ENCODE measurements at places on chromosomes 2 and 18.

GRCh38 chr18:79615091-79615490 is 64.5 kb upstream of the CTDP1 start:
- DNase-seq: no peak

DNA sequence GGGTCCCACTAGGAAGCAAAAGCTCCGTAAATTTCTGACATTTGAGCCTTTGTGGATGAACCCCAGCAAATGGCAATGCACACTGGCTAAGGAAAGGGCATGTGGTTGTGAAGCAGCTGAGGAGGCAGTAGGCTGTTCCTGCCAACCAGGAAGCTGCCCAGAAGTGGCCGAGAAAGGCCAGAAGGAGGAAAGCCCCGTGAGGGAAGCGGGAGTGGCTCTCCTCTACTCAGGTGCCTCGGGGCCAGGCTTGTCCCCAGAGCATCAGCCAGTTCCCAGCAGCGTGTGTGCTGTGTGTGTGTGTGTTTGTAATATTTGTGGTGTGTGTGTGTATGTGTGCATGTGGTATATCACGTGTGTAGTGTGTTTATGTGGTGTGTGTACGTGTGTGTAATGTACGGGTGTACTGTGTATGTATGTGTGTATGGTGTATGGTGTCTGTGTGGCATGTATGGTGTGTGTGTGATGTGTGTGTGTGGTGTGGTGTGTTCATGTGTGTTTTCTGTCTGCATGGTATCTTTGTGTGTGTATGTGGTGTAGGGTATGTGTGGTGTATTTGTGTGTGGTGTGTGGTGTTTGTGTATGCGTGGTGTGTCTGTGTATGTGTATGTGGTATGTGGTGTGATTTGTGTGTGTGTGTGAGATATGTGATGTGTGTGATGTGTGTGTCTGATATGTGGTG is 90.6 kb downstream of the APOB start:
- DNase-seq: no peak

DNA sequence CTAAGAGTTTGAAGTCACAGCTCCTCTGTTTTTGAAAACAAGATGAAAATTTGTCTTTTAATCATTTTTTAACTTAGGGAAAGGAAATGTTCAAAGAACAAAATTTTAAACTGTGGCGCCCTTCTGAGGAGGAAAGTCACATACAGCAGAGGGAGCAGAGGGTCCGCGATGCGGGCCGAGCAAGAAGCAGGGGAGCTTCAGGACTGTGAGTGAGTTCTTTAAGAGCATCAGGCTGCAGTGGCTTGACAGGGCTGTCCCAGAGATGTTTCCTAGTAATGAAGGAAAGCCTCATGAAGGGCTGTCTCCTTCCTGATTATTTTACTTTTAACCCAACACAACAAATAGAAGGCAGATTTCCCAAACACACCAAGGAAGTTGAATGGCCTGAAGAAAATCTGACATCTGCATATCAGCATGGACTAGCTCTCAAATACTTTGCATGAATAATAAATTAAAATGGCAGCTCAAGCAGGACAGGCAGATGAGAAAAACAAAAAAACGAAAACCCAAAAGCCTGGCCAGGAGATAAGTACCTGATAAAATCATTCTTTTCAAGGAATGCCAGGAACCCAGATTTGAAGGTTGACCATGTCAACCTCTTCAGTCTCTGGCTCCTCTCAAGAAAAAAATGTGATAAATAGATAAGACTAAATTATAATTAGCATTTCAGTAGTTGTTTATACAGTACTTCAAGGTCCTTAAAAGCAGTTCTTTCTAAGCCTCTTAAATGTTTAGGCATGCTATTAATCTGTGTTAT is 60.8 kb downstream of the SLC40A1 start:
- DNase-seq: no peak

GRCh38 chr2:138187221-138187620 is 222.9 kb downstream of the HNMT start:
- DNase-seq: no peak

- no peak for DNase-seq
These were observed 36.3 kb downstream of the ZNF516 start for GRCh38 chr18:76458522-76459311.

- DNase-seq: no peak
These were observed 35.6 kb downstream of the RAMP1 start for GRCh38 chr2:237894986-237895543.

GRCh38 chr2:191703079-191703725 is 25.3 kb downstream of the NABP1 start:
- no peak for DNase-seq

DNA sequence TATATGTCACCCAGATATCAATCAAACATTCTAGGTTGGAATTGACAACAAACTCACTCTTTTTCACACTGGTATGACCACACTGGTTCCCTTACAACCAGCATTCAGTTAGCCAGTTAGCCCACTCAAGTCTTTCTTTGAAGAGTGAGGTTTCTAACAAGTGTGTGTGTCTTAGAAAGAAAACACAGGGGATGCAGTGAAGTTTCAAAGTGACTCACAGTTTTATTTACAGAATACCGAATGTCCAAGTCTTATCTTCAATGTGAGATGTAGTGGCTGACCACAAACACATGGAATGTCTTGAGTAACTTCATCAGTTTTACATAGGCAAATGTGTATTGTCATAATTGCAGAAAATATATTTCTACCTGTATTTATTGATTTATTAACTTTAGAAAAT is 274.7 kb upstream of the HNMT start:
- no peak for DNase-seq

DNA sequence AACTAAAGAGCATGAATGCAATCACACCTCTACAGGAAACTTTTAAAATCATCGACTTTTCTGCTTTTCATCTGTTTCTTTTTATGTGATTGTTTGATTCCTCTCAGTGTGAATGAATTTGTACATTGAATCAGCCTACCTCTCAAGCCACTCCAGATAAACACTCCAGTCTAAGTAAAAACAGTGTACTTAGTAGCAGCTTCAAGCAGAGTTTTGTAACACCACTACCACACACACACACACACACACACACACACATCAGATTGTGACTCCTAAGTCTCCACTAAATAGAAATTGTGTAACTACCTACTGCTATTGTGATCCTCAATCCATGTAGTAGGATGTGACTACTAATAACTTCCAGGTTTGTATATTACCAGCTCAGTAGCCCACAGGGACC is 65.3 kb upstream of the EPB41L5 start:
- DNase-seq: no peak

DNA sequence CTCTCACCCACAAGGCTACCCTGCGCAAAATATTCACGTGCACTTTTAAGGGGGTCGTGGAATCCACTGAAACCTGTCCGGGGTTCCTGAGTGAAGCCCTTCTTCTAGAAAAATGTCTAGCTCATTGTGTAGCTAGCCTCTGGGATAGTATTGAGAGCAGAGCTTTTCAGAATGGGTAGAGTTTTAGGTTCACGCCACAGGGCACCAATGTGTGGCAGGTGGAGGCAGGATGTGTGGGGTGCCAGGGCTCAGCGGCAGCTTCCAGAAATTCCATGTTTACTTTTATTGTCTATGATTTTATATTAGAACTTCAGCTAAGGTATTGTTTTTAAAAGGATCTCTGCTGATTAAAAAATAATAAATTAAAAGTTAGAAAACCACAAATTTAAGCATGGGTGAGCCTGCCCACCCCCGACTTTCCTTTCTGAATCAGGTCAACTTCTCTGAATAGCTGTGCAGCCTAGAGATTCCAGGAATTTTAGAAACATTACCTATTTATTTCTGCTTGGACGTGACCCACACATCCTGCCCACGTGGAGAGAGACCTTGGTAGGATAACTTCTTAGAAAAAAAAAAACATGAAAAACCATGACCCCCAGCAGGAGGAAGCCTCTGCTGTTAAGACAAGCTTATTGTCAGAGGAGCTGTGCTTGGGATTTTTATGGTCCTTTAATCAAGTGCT is 163.7 kb downstream of the CTIF start:
- DNase-seq: no peak

GRCh38 chr18:32975501-32975900 is 202.7 kb upstream of the KLHL14 start:
- DNase-seq: no peak

- DNase-seq: no peak
These were observed 5.1 kb upstream of the GAL3ST2 start for GRCh38 chr2:241771286-241772062.

- DNase-seq: no peak
These were observed 16.4 kb downstream of the WDR35 start for GRCh38 chr2:19973466-19973865.

- DNase-seq: no peak
These were observed 112.3 kb downstream of the RNF144A start for GRCh38 chr2:7029291-7030059.

DNA sequence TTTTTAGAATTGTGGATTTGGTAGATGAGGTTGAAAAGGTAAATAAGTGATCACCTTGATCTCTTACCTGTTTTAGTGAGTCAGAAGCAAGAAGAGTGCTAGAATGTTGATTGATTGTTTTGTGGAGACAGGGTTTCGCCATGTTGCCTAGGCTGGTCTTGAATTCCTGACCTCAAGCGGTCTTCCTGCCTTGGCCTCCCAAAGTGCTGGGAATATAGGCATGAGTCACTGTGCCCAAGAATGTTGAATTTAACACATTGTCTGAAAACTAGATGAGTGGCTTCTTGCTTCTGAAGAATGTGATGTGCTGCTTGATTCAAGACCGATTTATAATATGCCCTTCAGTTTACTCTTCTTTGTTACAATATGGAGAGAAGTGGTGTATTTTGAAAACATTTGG is 121.3 kb downstream of the FMNL2 start:
- DNase-seq: no peak

DNA sequence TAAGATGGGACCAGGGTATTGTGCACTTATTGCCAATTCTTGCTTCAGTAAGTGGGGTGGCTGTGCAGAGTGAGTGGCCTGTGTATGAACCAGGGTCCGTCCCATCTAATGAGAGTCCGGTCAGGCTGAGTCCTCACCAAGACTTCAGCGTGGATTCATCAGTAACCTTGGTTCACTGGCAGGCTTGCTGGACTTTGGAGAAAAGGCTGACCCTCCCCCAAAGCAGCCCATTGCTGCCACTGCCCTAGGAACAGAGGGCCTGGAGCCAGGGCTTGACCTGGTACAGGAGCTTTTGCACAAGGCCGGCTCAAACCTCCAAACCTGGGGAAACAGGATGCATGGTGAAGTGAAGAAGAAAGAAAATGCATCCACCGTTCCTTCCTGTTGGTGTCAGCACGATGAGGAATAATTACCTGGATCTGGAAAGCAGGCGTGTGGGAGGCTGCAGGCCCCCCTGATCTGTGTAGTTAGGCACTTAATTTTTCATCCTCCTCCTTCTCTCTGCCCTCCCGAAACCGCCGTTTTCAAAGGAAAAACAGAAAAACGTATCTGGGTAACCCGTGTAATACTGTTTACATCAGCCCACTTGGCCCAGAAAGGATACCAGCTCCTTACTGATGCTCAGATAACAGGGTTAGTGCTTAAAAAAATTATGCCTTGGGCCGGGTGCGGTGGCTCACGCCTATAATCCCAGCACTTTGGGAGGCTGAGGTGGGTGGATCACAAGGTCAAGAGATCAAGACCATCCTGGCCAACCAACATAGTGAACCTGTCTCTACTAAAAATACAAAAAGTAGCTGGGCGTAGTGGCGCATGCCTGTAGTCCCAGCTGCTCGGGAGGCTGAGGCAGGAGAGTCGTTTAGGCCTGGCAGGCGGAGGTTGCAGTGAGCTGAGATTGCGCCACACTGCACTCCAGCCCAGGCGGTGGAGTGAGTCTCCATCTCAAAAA is 147.7 kb downstream of the TGIF1 start:
- DNase-seq: no peak

GRCh38 chr18:76277801-76278200 is 217.2 kb downstream of the ZNF516 start:
- DNase-seq: no peak

GRCh38 chr18:22551536-22552151 is 133.9 kb upstream of the CTAGE1 start:
- no peak for DNase-seq

- DNase-seq: no peak
These were observed 219.0 kb downstream of the SH3BP4 start for GRCh38 chr2:235170536-235171521.

DNA sequence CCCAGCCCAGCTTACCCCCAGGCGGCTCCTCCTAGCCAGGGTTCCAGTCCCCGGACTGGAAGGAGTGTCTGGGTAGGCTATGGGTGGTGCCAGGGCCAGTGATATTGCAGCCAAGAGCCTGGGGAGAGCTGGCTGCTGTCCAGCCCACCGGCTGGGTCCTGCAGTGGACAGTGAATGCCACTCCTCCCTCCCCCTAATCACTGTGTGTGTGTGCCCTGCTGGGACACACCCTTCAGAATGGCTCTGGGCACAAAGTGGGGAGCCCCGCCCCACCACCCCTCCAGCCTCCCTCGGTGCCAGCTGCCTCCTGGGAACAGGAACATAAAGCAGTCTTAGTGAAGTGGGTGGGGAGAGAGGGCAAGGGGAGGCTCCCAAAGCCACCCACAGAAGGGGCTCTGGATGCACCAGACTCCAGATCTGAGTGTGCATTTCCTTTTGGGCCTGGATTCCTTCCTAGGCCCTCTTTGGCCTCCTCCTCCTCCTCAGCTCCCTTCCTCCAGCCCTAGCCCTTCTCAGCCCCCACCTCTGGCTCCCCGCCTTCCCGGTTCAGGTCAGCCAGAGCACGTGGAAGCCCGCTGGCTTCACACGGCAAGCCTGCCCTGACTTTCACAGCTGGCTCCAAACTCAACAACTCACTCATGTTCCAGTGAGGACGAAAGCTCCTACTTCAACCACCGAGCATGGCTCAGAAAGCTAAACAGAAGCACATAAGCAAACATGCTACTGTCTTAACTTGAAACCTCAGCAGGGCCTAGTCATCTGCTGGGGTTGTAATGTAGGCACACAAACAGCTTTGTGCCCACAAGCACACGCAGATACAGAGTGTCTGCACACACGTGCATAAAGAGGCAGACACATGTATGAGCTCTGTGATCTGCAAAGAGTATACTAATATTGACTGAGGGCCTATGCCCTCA is 209.2 kb upstream of the SMAD2 start:
- DNase-seq: no peak

DNA sequence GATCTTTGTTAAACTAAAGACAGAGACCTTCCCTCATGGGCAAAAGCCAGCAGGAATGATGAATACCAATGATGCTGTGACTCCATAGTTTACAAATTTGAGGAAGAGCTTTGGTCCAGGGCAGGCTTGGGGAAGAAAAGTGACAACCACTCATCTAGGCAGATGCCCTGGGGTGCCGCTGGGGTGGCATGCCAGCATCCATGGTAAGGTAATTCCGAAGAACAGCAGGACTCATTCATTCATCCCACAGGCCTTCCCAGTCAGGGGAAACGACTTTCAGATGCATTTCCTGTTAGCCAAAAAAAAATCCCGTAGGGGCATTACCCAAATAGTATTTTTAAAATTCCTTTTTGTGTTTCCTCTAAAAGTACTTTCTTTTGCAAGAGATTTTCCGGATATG is 180.7 kb upstream of the SERPINE2 start:
- DNase-seq: no peak
